Activated CD4-positive, alpha-beta T cell treated with anti-CD3 and anti-CD28 coated beads, Interleukin-2, amount 50 U/mL, for 48 hours (primary cell): ENCODE measurements at places on chromosomes 1 and 21.
A peak's percentile ranks its signal among the peaks of the same experiment; 100 is the strongest.

- no peak for DNase-seq
Measured at GRCh38 chr1:2320760-2321667, 70.3 kb downstream of the MORN1 start.

DNA sequence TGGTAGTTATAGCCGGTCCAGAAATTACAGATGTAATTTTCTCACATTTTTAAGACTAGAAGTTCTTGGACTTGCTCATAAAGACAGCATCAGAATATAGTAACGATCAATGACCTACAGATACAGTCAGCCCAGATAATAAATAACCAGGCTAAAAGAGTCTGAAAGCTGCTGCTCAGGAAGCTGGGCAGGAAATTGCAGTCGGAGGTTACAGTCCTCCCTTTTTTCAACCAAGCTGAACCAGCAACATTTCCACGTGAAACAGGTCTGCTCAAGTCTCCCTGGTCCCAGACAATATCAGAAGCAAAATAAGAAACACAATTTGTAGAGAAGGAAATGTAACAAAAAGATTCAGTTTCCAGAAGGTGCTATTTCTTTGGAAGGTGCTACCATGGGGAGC is 457.4 kb downstream of the SIPA1L2 start:
- no peak for DNase-seq

GRCh38 chr1:248622570-248623001 is 12.3 kb downstream of the OR2T11 start:
- DNase-seq: no peak

- no peak for DNase-seq
Measured at GRCh38 chr1:47906009-47906432, 91.2 kb downstream of the TRABD2B start.

- DNase-seq: no peak
Measured at GRCh38 chr1:59751801-59752200, 62.9 kb upstream of the HOOK1 start.

DNA sequence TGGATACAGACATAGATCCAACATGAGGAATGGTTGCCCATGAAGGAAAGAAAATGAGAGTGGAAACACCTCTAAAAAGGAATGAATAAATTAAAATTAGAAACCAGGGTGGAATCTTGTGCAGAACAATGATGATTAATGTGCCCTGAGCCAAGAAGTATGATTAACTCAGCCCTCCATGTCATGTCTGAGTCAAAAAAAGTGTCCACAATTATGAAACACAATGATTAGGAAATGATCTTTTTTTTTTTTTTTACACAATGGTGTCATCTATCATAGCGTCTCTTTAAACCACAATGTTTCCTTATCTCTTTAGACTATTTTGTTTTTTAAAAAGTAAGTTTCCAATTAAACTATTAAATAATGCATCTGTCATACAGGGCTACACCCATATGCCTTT is 78.9 kb upstream of the RAB4A start:
- DNase-seq: no peak

DNA sequence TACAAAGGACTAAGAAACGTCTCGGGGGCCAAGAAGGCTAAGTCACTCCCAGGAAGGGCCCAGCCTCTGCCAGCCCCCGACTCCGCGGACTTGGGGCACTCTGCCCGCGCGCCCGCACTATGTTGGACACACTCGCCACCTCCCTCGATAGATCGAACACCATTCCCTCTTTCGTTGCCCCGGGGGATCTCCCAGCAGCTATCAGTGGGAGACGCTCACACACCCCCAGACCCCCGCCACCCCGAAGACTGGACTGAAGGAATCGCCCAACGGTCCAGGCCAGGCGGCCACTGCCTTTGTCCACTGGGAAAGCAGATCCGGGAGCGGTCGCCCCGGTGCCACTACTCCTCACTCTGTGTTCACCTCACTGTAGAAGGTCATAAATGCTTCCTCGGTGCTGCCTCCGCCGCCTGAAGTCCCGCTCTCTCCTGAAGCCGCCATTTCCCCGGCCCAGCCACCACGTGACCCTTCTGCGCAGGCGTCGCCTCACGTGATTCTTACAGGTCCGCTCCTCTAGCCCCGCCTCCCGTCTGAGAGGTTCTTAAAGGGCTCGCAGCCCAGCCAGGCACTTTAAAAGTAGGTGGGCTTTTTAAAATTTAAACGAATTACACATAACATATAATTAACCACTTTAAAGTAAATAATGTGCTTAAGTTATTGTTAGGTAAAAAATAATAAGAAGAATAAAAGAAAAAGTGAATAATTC is at the start of gene DNAJC8:
Gene DNAJC8, minus strand, starts transcription at position 472 of the 706 bp plus-strand sequence. Its CDS starts 31 bp downstream, at position 441.
- DNase-seq: peak; percentile 98

DNA sequence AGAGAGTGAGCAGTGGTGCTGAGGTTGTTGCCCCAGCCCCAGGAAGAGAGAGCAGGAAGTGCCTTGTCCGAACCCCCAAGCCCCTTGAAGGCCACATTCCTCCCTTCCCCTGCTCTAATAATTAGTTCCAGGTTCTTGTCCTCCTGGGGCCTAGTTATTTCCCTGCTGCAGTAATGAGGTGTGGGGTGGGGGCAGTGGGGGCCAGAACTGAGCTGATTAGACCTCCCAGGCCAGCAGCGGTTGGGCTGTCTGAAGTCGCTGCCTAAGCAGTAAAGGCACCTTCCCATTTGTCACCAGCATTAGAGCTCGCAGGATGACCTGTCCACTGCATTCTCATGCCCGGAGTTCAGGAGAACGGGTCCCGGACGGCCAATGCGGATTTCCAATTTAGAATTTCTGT is 186.5 kb upstream of the CSF3R start:
- no peak for DNase-seq

GRCh38 chr1:107664982-107665925 is 299.7 kb downstream of the VAV3 start:
- no peak for DNase-seq

DNA sequence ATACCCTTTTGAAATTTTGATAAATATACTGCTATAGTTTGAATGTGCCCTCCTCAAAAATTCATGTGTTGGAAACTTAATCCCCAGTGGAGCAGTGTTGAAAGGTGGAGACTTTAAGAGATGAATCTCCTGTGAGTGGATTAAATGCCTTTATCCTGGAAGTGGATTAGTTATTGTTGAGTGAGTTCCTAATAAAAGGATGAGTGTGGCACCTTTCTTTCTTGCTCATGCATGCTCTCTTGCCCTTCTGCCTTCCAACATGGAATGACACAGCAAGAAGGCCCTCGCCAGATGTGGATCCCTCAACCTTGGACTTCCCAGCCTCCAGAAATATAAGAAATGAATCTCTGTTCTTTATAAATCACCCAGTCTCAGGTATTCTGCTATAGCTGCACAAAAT is 51.8 kb downstream of the CD160 start:
- no peak for DNase-seq

DNA sequence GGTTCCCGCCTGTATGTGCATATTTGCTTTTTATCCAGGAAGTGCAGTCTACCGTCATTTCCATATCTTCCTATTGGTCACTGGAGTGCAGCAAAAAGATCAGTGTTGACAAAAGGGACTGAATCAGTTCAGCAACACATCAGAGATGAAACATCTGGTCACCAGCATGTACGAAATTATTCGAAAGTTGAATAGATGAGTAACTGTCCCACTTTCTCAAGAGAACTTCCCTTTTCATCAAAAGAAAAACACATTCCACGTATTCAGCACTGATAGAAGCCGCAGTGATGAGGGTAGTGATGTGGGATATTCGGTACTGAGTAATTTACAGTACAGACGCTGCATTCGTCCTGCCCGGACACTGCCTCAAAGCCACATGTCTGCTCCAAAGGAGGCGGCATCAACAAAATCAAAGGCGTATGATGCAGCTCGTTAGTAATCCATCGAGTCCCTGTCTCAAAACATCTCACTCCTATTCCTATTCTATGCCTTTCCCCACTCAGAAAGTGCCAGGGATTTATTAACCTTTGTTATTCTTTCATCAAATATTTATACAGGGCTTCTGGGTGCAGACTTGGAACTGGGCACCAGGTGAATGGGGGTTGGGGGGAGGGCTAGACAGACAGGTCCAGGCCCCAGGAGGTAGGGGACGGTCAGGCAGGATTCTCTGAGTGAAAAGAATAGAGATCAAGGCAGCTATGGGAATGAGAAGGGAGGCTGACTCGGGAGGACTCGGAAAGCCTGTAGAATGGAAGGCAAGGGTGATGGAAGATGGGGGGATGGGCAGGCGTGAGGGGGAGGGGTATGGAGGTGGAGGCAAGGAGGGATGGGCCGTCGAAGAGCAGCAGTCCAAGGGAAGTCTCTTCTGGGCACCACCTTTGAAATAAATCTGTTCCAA is 79.5 kb upstream of the SLC45A1 start:
- no peak for DNase-seq

GRCh38 chr1:13699510-13699909 is 478 bp upstream of the PRDM2 start:
- DNase-seq: peak; percentile 12

DNA sequence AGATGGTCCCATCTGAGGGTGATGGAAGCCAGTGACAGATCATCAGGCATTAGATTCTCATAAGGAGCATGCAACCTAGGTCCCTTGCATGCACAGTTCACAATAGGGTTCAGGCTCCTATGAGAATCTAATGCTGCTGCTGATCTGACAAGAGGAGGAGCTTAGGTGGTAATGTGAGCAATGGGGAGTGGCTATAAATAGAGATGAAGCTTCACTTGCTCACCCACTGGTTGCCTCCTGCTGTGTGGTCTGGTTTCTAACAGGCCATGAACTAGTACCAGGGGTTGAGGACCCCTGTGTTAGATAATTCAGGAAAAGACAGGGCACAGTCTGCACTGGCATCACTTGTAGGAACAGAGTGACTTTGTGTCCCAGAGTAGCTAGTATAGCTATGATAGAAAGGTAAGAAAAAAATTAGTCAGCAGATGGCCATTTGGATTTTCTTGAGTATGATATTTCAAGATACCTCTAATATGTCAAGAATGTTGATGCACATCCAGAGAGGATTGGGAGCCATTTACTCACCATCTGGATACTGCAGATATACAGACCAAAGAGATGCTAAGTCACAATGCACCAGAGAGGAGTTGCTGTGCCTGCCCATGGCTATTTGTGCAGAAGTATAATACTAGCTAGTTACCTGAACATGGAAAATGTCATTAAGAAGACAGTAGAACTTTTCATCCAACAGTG is 53.6 kb downstream of the ADCY10 start:
- no peak for DNase-seq

DNA sequence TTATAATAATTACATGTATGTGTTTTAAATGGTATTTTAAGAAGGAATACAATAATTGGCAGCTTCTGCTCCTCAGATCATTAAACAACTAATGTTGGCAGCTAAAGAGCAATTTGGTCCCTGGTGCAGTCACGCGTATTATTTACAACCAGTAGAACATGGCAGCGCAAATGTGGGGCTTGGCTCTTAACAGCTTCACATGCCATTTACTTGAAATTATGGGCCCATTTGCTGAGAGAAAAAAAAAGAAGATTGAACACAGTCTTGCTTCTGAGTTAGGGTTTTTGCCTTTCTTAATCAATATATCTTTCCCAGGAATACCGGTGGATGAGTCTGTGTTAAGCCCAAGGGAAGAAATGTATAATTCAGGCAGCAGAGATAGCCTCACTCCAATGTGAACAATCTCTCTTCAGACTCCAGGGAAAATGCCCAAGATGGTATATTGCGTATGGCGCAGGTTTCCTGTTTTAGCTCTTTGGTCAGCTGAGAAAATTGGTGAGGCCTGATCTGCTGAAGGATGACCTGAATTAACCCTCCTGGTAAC is 174.5 kb downstream of the DISC1 start:
- no peak for DNase-seq

- DNase-seq: no peak
Measured at GRCh38 chr1:240712014-240712731, 100.2 kb upstream of the GREM2 start.

DNA sequence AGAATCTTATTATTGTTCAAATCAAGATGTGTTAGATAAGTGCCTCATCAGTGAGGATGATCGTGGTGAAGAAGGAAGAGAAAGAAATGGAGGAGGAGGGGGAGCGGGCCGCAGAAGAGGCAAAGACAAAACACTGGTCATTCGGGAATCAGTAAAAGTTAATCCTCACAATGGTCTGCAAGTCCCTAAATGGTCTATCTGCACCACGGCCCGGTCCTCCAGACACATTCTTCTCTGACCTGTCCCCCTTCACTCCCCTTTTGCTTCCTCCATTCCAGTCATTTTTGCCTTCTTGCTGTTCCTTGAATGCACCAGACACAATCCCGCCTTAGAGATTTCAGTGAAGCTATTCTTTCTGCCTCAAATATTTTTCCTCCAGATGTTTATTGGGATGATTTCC is 240.1 kb upstream of the ADGRL2 start:
- DNase-seq: no peak

DNA sequence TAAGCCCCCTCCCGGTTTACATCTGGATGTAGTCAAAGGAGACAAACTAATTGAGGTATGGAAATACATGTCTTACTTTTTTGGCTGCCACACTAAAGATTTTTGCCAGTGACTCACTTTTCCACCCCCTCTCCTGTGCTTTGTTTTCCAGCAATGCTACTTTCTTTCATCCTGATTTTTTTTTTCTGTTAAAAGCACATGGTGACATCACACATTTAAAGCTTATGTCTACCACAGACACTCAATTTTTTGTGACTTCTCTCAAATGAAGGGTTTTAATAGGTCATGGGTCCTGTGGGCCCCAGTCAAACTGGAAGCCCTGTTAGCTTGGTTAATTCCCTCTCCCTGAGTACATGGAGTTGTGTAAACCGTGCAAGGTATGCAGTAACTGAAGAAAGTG is 2.2 kb downstream of the PPP1R8 start:
- DNase-seq: no peak

DNA sequence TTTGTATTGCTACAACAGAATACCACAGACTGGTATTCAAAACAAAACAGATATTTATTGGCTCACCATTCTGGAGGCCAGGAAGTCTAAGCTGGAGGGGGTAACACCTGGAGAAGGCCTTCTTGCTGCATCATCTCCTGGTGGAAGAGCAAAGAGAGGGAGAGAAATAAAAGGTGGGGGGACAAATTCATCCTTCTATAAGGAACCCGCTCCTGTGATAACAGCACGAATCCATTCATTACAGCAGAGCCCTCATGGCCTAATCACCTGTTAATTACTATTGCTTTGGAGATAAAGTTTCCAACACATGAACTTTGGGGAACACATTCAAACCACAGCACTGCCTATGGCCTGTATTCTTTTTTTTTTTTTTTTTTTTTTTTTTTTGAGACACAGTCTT is 5.4 kb downstream of the S100A2 start:
- no peak for DNase-seq

DNA sequence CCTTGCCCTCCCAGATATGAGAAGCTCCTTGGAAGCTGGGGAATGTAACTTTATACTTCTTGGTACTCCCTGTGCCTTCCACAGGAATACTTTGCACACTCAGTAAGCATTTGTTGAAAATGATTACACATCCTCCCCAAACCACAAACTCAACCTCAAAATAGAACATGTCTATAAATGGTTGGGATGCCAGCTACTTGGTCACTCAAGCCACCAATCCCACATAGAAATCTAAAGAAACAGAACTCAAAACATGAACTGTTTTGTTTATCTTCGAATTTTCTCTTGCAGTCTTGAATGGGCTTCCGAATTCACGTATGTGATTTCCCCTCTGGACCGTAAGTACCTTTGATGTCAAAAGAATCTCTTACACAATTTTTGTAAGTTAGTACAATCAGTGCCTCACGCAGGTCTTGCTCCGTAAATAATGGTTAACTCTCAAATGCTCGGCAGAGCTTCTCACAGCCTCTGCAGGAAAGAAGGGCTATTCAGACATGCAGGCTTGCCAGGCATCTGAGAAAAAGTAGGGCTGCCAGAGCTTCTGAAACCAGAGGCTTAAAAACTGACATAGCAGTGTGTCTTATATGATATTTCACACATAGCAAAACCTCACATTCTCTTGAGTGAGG is 26.9 kb downstream of the SORT1 start:
- DNase-seq: no peak
